ENCODE measurements at places on chromosomes 7 and 10.

- DNase-seq, result no peak
These were observed 49.1 kb upstream of the SEMA3C start for GRCh38 chr7:80967917-80968297.

- no peak for DNase-seq
These were observed 420 bp upstream of the KLHL7 start for GRCh38 chr7:23105086-23105643.

DNA sequence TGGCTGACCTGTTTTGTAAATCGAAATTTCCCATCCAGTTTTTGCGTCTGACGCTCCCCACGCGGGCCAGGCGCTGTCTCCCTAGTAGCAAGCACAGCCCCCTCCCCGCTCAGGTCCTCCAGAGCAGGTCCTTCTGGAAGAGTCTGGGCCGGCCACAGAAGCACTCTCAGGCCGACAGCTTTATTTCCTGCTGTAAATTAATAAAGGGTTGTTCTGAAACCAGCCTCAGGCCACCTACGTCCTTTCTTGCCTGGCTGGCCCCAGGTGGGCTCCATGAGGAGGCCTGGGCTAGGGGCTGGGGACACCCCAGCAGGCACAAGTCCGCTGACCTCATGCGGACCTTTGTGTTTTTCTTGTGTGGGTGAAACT is 35.2 kb downstream of the CAMK2B start:
- no peak for DNase-seq

DNA sequence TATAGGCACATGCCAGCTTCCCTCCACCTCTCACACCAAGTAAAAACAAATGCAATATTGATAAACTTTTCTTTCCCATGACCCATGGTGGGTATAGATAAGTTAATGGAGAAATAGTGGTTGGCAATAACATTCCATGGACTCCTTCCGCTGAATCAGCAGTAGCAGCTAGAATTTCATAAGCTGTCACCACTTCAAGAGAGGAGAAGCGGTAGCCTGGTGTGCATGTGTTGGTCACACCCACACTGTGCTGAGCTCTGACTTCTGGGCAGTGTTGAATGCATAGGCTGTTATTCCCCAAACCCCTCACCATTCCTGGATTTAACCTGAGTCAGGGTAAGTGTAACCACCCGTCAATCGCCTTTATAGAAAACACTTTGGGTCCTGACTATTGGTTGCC is 32.5 kb upstream of the BMPER start:
- no peak for DNase-seq

GRCh38 chr7:122143376-122143750 is 686 bp downstream of the AASS start:
- no peak for DNase-seq

DNA sequence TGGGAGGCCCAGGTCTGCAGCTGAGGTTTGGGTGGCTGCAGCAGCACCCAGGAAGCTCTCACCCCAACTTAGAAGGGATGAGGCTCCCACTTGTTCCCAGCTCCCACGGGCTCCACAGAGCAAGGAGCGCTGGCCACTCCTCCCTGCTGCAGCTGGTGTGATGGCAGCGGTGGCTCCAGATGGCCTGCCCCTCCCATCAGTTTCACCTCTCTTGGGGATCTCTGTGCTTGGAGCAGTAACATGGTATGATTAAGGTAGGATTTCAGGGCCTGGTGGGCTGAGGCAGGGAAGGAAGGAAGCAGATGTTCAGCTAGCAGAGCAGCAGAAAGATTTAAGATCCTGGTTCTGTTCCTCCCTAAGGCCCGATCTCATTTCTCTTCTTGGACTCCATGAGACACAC is 66.8 kb upstream of the KIF5B start:
- DNase-seq, result no peak

GRCh38 chr10:119755446-119755845 is 29.6 kb downstream of the INPP5F start:
- no peak for DNase-seq

DNA sequence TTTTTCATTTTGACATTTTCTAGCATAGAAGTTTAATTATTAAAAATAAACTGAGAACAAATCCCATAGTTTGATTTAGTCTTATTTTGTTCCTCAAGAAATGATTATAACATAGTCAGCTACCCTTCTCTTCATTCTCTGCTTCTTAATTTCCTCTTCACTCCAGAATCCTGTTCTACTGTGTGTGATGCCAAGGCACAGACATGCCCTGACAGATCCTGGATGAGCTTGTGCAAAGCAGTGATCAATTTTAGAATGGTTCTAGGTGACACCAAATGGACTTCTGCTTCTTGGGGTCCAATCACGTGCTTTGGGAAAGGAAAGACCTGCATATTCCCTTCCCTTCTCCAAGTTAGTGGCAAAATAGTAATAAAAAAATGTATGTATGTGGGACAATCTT is 665.6 kb downstream of the MAGI2 start:
- no peak for DNase-seq

DNA sequence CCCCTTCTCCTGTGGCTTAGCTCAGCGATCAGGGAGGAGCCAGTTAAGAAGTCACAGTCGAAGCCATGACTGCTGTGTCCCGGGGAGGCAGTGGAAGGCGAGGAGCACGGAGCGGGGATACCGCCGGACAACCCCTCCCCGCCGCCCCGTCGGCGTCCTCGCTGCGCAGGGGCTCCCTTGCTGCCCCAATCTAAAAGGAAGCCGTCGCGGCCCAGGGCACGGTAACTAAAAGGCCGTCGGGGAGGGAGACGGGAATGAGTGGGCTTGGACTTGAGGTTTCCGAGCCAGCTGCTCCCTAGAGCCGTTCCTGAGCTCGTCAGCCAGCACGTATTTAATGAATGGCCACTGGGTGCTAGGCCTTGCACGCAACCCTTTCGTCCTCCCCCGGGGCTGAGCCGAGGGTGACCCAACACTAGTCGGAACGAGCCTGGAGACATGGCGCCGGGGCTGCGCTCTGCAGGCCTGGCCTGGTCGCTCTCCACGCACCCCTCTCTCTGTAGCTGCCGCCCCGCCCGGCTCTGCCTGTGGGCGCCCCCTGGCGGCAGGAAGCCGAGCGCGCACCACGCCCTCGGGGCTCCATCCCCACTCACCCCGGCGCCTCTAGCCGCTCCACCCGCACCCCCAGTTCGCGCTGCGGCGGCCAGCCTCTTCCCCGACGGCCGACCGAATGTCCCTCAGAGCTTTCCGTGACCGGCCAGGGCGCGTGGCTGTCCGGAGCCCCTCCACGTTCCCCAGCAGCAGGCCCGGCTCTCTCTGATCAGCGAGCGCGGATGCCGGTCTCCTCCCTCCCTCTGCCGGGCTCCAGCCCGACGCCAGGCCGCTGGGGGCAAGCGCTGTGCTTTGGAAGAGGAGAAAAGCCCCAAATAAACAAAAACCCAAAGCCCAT is 29.3 kb upstream of the KCNK18 start:
- DNase-seq, result no peak

DNA sequence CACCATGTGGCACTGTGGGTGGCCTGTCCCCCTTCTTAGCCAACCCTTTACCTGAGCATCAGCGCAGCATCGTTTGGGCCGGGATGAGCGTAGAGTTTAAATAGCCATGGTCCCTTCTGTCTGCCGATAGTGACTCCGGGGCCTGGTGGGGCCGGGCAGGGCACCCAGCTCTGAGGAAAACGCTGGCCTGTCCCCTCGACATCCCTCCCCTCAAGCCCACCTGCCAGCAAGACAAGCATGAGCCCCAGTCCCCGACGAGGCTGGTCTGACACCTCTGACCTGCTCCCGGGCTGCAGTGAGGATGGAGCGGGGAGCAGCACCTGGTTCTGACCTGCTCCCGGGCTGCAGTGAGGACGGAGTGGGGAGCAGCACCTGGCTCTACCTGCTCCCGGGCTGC is 31.1 kb upstream of the CNPY1 start:
- no peak for DNase-seq

- DNase-seq, result no peak
These were observed 115.8 kb upstream of the ANLN start for GRCh38 chr7:36273836-36274235.

- DNase-seq, result no peak
These were observed 2.1 kb downstream of the CAMK2G start for GRCh38 chr10:73872190-73872710.

DNA sequence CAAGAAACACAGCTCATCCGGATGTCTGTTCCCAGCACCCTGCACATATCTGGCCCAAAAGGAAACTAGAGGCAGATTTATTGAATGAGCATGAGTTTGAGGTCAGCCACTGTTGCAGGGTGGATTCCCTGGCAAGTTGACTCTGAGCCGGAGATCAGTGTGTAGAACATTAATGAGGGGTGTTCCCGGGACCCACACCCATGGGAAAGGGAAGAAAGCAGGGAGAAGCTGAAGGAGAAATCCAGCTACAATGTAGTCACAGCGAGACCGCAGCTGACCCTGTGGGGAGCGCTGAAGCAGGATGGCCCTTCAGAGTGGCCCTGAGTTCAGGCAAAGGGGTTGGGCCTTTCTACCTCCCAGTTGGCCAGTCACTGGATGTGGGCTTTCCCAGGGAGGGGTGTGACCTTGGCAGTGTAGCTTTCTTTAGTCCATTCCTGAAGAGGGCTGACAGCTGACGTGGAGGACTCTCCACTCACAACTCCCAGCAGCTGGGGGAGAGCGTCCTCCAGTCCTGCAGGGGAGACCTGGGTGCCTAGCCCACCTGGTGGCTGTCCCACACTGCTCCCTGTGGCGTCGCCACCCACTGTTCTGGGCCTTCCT is 324.2 kb upstream of the ZMIZ1 start:
- DNase-seq, result no peak

GRCh38 chr7:134828361-134828760 is 48.9 kb downstream of the CALD1 start:
- DNase-seq, result no peak
